ENCODE measurements at places on chromosomes 4 and X.

- no peak for DNase-seq
These were observed 1443.4 kb downstream of the ARAP2 start for GRCh38 chr4:34800953-34801352.

GRCh38 chrX:130805903-130806302 lies 97.1 kb downstream of the ENOX2 start:
- peak; percentile 0 for DNase-seq

DNA sequence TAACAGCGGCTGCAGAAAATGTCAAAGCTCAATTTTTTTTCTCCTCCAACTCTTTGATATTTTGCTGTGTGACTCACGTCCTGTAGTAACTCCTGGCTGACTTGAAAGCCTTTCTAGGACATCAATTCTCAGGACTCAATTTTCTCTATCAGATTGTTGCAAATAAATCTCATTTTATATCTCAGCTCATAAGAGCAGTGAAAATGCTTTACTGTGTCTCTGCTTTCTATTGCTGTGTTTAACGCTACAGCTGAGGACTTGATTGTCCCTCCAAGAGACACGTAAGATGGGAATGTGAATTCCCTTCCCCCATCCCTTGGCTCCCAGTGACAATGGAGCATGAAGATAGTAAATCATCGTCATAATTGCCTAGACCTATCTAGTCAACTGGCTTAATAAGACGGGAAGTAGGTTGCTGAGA lies 20.5 kb upstream of the CBR4 start:
- DNase-seq, result peak; percentile 31

GRCh38 chr4:75002381-75002780 lies 69.5 kb downstream of the PARM1 start:
- DNase-seq, result no peak

DNA sequence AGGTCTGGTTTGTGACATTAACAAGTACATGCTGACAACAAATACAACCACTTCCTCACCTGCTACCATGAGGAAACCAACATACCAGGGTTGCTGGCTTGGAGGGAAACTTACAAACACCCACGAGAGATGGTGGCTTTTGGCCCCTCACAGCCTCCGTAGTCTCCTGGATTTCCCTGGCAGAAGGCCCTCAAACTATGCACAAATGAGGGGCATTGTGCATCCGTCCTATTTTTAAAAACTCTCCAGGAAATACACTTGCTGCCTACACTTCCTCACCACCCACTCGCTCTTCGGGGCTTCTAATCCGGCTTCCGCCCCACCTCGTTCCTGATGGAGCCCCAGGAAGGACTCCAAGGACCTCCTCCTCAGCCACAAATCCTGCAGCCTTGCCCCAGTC lies 355.0 kb upstream of the GATB start:
- DNase-seq, result no peak

GRCh38 chr4:120557372-120557771 lies 365.2 kb downstream of the PRDM5 start:
- peak; percentile 35 for DNase-seq

- DNase-seq, result no peak
These were observed 460.7 kb upstream of the RPS6KA3 start for GRCh38 chrX:20727447-20727846.

DNA sequence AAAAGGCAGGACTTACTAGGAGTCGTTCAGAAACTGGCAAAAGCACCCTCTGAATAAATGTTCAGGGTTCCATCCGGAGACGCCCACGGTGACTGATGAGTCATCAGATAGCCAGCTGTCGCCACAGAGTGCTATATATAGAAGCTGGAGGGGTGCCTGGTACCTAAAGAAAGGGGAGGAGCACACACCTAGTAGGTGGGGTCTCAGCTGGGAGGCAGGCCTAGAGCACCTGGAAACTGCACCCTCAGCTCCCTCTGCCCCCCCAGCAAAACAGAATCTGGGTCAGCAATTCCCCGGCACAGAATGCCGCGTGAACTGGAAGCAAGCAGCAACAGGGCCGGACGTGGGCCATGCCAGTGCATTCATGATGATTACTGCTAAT lies 242.0 kb downstream of the BCOR start:
- peak; percentile 65 for DNase-seq

- no peak for DNase-seq
These were observed 262.6 kb downstream of the STIM2 start for GRCh38 chr4:27123123-27123768.

GRCh38 chr4:24229978-24230377 lies 340.1 kb upstream of the PPARGC1A start:
- peak; percentile 15 for DNase-seq

DNA sequence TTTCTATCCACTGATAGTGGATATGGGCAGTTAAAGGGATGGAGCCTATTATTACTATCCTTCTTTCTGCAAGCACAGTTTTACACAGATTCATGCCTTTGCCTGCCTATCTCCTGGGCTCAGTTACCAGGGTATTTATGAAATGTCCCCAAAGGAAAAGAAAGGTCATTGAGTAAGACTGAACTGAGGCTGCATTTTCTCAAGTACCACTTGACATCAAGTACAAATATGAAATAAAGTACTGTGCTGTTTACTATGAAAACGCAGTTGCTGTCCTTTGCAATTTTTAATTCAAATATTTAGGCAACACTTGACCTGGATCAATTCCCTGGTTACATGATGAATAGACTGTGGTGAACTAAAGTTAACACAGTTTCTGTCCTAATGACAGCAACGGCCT lies 23.5 kb upstream of the SPANXN4 start:
- DNase-seq, result no peak

GRCh38 chrX:1380672-1381233 lies 11.2 kb downstream of the SLC25A6 start:
- no peak for DNase-seq

DNA sequence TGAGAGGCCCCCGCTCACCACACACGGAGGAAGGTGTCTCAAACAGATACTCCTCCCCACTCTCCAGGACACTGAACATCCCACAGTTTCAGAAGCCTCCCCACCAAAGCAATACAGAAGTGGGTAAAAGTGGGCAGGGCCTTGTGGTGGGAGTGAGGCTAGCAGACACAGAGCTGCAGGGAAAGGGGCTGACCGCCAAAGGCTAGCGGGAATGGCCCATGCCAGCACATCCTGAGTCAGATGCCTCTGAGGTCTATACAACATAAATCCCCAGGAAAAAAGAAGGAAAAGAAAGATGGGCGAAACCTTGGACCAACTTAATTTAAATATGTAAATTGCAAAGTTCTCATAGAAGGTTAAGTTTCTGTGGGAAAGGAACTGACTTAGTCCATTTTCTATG lies 21.9 kb upstream of the ARHGAP10 start:
- DNase-seq, result peak; percentile 49

DNA sequence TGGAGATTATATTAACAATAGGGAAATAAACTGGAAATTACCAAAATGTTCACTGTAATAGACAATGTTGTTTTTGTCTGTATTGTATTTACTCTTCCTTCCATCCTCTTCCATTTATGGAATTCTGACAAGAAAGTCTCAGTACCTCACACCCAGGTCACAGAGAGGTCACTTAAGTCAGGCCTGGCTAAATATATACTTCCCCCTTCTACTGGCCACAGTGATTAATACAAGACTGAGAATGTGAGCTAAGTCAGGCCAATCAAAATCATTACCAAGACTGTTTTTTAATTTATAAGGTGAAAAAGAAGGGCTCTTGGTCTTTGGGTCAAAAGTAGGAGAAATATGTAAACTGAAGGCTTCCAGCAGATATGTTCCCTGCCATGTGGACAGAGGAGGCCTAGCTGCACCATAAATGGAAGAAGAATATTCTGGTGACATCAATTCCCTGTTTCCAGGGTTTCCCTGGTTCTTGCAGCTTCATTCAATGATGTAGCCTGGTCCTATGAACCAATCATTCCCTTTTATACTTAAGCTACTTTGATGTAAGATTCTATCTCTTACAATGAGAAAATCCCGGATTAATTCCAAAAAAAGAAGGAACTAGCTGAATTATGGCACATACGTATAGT lies 64.3 kb downstream of the LRBA start:
- DNase-seq, result no peak

GRCh38 chr4:108943976-108944591 lies 181.2 kb upstream of the ETNPPL start:
- DNase-seq, result no peak

GRCh38 chr4:86330961-86331742 lies 28.7 kb downstream of the MAPK10 start:
- DNase-seq, result no peak

DNA sequence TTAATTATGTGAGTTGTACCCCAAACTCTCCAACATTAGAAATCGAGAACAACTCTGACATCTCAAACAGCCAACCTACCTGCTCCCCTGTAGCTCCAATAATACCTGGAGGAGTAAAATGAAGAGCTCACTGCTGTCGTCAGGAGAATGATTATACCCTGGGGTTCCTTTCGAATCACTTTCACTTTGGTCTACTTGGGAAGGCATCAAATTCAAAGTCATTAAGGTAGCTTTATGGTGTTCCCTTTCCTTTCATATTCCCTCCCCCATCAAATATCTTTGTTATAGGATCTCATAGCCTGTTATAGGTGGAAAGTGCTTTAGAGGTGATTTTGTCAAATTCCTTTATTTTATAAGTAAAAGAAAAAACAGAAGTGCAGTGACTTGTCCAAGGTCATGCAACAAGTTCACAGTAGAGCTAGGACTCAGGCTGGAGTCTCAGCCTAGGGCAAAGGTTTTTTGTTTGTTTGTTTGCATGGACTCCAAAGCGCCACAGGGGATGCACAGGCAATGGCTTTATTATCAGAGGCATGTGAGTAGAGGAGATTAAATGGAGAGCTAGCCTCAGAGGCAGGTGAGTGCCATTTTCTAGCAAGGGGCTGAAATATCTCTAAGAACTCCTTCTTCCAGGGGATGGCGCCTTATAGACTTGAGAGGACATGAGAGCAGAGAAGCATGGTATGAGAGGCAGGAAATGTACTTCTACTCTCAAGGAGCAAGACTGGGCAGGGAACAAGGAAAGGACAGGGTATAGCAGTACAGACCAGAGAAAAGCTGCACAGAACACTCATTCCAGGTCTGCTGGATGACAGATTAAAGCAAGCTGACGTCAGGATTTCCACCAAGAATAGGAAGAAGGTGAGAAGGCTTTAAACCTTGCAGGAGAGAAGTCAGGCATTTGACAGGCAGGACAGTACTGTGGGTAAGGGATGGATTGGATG lies 262.1 kb upstream of the GPC4 start:
- no peak for DNase-seq

GRCh38 chr4:98352396-98352795 lies 91.2 kb downstream of the RAP1GDS1 start:
- peak; percentile 5 for DNase-seq

DNA sequence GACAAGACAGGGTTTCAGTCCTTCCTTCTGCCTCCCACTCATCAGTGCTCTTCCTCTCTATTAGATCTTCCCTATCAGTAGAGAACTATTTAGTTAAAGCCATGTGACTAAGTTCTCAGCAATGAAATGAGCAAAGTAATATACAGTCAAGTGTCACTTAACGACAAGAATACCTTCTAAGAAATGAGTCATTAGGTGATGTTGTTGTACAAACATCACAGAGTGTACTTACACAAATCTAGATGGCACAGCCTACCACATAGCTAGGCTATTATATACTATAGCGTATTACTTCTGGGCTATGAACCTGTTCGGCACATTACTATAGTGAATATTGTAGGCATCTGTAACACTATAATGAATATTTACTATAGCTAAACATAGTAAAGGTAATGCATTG lies 71.3 kb downstream of the POU4F2 start:
- no peak for DNase-seq

DNA sequence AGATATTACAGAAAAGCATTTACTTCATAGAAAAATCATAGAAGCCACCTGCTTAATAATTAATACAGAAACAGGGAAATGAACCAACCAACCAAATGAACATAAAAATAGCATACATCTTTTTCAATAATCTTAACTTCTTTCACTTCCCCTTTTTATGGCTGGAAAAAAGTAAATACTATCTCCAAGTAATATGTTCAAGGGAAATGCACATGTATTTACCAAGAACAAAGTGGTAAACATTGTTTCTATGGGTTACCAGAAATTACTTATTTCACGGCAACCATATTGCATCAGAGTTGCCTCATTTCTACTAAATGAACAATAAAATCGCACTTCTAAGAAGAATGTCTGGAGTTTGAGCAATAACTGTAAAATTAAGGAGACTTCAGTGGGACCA lies 321.3 kb downstream of the TMA16 start:
- DNase-seq, result no peak

- DNase-seq, result no peak
These were observed 31.4 kb downstream of the MAGEB16 start for GRCh38 chrX:35829501-35829900.

DNA sequence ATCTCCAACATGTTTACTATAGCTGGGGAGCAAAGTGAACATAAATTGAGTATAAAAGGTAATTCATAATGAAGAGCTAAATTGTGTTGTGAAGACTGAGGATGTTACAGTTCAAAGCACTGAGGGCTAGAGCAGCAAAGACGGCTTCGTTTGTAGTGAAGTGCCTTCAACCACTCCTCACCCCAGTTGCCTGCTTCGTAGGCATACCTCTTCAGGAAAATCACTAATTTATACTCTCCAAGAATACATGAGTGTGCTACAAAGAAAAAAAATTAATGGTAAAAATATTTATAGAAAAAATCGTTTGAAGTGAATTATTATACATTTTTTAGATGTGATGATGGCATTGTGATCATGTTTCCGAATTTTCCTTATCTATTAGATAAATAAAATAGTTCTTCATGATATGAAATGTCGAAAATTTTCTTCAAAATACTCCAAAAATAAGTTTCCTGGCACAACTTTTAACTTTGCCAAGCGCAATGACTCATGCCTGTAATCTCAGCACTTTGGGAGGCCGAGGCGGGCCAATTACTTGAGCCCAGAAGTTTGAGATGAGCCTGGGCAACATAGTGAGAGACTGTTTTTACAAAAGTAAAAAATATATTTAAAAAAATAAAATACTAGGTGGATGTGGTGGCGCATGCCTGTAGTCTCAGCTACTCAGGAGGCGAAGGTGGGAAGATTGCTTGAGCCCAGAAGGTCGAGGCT lies 41.6 kb downstream of the ZFP42 start:
- DNase-seq, result no peak

- DNase-seq, result no peak
These were observed 204.3 kb downstream of the SHROOM3 start for GRCh38 chr4:76639288-76639687.
